ENCODE measurements at places on chromosomes 7 and 10.

- no peak for DNase-seq
Observed at GRCh38 chr7:91357379-91357778, 93.1 kb downstream of the FZD1 start.

DNA sequence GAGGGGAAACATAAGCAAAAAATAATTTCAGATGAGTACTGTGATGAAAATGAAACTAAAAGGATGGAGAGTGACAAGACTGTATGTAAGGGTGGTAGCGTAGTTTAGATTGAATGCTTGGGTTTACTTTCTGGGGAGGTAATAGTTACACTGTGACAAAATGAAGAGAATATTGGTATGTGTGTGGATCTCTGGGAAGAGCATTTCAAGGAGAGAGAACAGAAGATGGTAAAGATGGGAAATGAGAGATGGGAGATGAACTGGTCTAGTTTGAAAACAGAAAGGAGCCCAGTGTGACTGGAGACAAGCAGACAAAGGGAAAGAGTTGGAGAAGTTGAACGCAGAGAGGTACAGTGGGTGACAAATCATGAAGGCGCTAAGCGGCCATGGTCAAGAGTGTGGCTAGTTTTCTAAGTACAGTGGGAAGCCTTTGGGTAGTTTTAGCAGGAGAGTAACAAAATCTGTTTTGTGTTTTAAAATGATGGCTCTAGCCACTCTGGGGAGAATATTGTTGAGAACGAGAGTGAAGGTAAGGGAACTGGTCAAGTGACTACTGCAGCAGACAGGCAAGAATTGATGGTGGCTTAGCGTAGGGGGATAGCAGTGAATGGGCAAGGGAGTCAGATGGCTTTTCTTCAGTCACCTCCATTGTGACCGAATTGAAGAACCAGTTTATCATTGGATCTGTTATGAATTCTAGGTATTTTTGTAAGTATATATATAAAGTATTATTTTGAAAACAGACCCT, 22.6 kb downstream of the PALS2 start:
- DNase-seq, result no peak

- no peak for DNase-seq
Observed at GRCh38 chr10:105029286-105029685, 388.2 kb downstream of the SORCS3 start.

- DNase-seq, result peak; percentile 76
Observed at GRCh38 chr10:119333146-119333792, 125.9 kb downstream of the GRK5 start.

DNA sequence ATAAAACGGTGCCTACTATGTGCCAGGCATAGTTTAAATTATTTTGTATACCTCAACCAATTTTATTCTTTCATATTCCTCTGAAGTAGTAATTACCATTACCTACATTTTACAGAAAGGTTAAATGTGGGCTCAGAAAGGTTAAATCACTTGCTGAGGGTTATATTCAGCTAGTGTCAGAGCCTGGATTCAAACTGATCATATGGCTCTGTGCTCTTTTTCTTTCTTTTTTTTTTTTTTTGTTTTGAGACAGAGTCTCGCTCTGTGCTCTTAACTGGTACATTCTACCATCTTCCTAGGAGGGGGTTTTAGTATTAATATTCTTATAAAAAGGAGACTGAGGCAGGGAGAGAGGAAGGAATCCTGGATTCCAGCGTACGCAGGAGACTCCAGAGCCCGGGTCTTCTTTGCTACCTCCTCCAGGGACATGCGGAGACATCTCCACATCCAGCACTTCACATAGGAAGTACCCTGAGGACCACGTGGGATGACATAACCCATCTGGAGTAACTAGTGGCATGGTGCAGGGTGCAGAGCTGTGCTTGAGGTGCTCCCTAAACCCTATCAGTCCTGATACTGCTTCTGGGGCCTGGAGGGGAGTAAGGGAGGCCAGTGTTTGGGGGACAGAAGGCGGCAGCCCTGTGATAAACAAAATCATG, 29.6 kb upstream of the ATXN7L1 start:
- no peak for DNase-seq

DNA sequence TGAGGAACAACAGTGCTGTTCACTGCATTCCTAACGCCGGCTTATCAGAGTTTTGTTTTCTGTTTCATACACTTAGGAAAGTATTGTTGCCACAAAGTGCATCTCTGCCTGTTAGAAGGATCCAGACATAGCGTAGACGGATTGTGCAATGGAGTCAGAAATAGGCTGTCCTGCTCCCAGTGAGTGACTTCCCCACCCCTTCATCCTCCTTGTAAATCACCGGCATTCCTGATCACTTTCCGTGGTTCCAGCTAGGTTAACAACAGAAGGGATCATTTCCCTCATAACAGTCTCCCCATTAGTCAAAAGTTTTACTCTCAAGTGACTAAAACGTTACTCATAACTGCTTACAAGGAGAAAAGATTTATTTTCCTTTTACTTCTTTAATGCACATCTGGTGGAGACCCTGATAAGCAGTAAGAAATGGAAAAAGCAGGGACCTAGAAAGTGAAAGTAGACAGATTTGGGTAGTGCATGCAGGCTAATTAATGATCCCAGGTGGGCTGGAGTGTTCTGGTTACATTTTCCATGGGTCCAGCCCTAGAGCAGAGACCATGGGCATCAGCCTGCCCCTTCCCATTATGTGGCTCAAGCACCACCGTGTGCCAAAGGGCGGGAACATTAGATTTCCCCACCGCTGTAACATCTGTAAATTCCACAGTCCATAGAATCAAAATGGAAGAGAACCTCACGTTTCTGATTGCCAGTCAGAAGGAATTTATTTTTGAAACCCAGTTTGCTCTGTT, 395.1 kb upstream of the GALNT17 start:
- DNase-seq, result no peak

GRCh38 chr7:55274156-55274555, 91.0 kb upstream of the LANCL2 start:
- DNase-seq, result no peak

GRCh38 chr7:71835056-71835455, 577.1 kb downstream of the CALN1 start:
- no peak for DNase-seq

DNA sequence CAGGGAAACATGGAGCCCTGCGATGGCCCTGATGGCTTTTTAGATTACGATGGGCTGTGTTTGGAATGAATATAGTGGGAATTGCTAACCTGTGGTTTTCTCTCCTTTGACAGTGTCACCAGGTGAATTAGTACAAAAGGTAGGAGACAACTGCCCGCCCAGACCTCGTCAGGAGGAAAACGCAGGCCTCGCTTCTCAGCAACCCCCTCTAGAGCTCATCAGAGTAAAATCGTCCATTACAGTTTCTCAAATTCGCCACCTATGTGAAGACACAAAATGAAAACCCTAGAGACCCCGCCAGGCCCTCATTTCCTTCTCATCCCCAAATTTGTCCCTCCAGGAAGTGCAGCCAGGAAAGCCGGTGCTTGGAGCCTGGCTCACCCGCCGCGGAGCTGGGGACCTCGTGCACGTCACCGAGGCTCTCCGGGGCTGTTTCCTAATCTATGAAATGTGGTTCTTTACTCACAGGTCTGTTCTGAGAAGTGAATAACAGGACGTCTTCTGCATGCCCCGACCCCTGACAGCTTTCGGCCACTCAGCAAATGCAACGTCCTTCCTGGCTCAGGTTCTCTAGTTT, 143.7 kb downstream of the VIPR2 start:
- DNase-seq, result no peak

DNA sequence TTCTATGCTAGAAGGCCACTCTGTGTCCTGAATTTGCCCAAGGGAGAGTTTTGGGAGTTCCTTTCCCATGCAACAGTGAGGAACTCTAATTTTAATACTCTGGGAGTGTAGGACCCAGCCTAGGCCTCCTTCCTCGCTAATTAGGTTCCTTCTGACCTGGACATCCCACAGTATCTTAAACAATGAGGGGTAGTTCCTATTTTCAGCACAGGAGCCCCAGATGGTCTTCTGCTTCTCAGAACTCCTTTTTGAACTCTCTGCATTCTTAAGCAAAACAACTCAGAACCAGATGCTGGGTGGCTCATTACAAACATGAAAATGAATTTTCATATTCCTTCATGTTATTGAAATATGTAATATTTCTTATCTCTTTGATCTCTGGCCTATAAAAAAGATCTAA, 116.9 kb downstream of the LRMDA start:
- no peak for DNase-seq

- no peak for DNase-seq
Observed at GRCh38 chr10:78375854-78376785, 342.5 kb downstream of the RPS24 start.

DNA sequence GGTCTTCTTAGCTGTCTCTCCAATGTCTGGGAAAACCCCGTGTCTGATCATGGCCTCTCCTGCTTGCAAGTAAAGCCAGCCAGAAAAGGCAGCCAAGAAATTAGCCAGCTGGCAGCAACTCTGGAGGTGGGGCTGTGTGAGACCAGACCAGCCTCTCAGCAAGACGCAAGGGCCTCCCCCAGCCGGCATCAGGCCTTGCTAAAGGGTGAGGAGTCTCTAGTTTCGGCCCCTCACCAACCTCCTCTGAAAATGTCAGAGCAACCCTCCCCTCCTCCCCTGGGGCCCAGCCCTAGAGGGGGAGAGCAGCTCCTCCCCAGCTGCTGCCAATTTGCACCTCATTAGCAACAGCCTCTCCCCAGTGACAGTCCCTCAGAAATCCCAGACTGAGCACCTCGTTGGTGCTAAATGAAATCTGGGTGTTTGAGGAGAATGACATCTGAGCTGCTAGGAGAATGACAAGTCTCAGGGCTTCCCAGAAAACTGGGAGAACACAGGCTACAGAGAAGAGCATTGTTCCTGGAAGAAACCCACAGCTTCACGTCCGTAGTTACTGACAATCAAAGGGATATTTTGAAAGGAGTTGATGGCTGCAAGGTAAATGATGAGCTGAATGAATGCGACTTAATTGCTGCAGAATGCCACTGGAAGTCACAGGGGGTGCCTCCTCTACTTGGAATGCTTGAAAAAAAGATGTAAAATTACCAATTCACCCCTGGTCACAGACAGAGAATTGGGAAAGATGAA, 25.9 kb downstream of the DGKI start:
- no peak for DNase-seq

- DNase-seq, result no peak
Observed at GRCh38 chr7:30920584-30921539, 9.2 kb downstream of the AQP1 start.

GRCh38 chr7:70458745-70459144, 673.2 kb upstream of the GALNT17 start:
- DNase-seq, result no peak

DNA sequence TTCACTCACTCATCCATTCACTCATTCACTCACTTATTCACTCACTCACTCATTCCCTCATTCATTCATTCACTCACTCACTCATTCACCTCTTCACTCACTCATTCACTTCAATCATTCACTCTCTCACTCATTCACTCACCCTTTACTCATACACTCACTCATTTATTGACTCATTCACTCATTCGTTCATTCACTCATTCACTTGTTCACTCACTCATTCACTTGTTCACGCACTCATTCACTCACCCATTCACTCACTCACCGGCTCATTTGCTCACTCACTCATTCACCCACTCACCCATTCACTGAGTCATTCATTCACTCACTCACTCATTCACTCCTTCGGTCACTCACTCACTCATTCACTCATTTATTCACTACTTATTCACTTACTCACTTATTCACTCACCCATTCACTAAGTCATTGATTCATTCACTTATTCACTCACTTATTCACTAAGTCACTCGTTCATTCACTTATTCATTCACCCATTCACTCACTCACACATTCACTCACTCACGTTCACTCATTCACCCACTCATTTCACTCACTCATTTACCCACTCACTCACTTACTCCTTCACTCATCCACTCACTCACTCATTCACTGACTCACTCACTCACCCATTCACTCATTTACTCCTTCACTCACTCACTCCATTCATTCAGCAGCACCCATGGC, 4.7 kb upstream of the PFKP start:
- no peak for DNase-seq

DNA sequence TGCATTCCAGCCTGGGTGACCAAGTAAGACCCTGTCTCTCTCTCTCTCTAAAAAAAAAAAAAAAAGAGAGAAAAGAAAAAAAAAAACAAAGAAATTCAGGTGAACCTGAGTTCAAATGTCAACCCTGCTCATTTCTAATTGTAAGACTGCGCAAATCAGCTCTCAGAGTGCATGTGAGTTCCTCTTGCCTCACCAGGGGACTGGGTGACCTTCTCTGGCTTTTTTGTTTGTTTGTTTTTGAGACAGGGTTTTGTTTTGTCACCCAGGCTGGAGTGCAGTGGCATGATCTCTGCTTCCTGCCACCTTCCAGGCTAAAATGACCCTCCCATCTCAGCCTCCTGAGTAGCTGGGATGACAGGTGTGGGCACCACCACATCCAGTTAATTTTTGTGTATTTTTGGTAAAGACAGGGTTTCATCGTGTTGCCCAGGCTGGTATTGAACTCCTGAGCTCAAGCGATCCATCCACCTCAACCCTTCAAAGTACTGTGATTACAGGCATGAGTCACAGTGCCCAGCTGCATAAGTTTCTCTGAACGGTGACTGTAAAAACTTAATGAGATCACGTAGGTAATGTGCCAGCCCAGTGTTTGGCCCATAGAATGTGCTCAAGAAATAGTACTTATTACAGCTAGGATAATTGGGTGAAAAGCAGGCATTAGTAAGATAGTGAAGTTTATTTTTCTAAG, 45.3 kb upstream of the BAMBI start:
- no peak for DNase-seq

- no peak for DNase-seq
Observed at GRCh38 chr10:10020945-10021344, 996.7 kb upstream of the CELF2 start.

DNA sequence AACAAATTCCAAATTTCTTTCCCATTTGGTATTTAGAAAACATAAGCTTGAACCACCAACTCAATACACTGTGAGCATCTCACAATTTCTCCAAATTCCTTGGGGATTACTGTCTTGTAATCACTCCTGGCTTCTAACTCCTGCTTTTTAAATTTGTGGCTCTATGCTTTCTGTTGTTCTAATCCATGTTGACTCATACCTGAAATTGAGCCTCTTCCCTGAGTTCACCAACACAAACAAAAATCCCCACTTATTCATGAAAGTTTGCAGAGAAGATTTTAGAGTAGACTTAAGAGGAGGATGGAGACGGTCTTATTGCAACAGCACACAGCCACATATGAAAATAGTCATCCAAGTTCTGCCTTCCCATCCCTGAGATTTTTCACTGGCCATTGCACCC, 252.5 kb downstream of the PTEN start:
- no peak for DNase-seq

DNA sequence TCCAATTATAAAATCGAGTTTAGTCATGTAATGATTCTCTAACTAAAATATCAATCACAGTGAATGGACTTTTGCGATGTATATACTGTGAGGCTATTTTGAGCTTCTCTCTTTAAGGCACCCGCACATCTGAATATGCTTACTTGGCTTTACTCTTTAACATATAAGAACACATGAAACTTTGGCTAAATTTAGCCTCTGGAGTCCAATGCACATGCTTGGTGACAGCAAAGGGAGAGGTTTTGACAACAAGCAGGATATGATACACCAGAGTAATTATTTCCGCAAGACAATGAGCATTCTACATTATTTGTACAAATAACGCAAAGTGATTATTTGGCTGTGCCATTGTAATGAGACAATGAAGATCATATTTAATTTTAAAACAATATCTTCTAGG, 72.4 kb downstream of the ARID5B start:
- DNase-seq, result no peak
